ENCODE measurements at places on chromosomes 11 and 22.

- no peak for DNase-seq
Observed at GRCh38 chr22:29609139-29609538, 5.7 kb downstream of the NF2 start.

DNA sequence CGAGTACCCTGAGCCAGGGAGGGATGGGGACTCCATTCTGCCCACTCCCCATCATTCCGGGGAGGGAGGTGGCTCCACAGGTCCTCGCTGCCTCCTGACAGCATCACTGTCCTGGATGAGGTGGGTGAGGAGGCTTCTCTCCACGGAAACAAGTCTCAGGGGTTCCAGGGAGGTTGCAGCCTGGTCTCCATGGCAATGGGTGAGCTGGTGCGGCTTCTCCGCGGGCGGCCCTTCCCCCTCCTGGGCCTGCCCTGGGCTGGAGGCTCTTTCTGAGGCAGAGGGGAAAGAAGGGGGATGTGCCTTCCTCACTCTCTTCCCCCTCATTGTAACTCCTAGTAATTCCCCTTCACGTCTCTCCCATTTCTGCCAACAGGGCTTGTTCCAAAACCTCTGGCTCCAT, 37.1 kb upstream of the PARVG start:
- no peak for DNase-seq

GRCh38 chr11:128689591-128689947, 4.3 kb upstream of the FLI1 start:
- no peak for DNase-seq

DNA sequence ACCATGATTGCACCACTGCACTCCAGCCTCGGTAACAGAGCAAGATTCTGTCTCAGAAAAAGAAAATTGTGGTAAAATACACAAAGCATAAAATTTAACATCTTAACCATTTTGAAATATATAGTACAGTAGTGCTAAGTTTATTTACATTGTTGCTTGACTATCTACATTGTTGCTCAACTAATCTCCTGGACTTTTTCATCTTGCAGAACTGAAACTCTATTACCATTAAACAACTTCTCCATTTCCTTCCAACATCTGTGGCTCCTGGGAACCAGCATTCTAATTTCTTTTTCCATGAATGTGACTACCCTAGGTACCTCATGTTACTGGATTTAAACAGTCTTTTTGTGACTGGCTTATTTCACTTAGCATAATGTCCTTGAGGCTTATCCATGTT, 13.5 kb upstream of the VWA5A start:
- DNase-seq = no peak

GRCh38 chr22:24208012-24208749, 26.9 kb downstream of the SUSD2 start:
- no peak for DNase-seq

GRCh38 chr11:20113149-20113438, 47.2 kb downstream of the DBX1 start:
- DNase-seq = no peak

DNA sequence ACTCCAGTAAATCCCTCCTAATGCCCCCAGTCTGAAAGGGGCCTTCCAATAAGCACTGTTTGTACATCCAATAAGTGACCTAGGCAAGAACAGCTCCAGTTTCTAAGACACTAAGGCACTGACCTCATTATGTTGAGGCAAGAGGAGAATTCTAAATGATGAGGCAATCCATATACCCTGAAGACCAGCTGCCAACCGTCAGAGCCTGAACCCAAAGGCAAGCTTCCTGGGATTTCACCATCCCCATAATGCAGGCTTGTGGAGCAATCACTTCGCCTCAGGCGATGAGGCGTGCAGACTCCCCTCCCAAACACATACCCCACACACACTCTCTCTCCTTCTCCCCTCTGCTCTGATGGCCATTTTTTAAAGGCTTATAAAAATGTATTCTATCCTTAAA, 49.5 kb downstream of the LGR4 start:
- DNase-seq = no peak

DNA sequence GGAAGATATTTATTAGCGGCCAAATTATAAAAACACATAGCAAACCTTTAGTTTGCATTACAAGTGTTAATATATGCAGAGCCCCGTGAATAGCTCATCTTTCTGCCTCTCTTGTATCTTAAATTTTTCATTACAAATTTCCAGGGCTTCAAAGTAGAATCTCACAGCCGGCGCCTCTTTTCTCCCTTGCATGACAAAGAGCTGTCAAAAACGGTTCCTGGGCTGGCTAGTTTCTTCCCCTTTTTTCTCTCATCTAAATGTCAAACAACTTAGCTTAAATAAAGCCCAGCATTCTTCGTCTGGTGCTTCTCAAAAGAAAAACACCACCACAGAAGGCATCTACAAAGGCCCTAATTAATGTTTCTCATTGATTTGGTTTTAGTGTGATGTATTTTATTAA, 253.0 kb downstream of the INSC start:
- no peak for DNase-seq

DNA sequence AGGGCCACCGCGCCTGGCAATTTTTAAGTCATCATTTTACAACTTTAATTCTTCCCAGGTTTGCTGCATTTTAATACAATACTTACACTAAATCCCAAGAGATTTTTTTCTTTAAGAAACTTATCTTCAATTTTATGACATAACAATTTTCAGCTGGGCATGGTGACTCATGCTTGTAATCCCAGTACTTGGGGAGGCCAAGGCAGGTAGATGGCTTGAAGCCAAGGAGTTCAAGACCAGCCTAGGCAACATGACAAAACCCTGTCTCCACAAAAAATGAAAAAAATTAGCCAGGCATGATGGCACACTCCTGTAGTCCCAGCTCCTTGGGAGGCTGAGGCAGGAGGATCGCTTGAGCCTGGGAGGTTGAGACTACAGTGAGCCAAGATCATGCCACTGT, 38.8 kb downstream of the CLDN25 start:
- no peak for DNase-seq

GRCh38 chr11:70913715-70914231, 338.6 kb downstream of the SHANK2 start:
- DNase-seq = no peak

- no peak for DNase-seq
Observed at GRCh38 chr11:106466521-106467080, 389.1 kb downstream of the AASDHPPT start.

- no peak for DNase-seq
Observed at GRCh38 chr11:62472063-62472884, 53.4 kb downstream of the SCGB1A1 start.

GRCh38 chr11:44267006-44267749, 42.8 kb downstream of the ALX4 start:
- DNase-seq = no peak

- no peak for DNase-seq
Observed at GRCh38 chr11:72618803-72619202, 55.4 kb downstream of the PDE2A start.

DNA sequence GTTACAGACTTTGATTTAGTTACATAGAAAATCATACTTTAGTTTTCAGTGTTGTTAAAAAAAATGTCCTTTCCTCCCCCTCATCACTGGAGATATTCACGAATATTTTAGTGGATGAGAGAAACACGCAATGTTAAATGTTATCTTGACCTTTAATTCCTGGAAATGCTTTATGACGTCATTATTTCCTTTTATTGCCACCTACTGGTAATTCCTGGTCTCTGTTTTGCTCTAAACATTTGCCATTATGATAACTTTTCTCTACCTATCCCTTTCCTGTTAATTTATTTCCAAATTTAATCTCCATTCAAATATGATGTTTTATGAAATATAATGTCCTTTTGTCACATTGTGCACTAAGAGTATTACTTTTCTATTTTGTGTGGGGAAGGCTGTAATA, 770.6 kb downstream of the FAM181B start:
- no peak for DNase-seq

DNA sequence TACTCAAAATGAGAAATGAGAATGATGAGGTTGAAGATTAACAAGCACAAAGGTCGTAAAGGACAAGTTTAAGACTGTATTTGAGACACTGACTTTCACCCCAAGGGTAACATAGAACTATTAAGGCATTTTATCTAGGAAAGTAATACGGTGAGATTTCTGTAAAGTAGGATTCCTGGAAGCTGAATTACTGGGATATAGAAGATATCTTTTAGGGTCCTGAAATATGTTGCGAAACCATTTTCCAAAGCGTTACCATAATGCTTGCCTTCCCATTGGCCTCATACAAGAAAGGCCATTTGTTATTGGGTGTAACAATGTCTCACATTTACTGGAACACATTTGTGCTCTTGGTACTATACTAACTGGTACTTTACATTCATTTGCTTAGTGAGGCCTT, 1185.9 kb upstream of the TENM4 start:
- no peak for DNase-seq

- no peak for DNase-seq
Observed at GRCh38 chr22:46598737-46599424, 21.3 kb upstream of the GRAMD4 start.

DNA sequence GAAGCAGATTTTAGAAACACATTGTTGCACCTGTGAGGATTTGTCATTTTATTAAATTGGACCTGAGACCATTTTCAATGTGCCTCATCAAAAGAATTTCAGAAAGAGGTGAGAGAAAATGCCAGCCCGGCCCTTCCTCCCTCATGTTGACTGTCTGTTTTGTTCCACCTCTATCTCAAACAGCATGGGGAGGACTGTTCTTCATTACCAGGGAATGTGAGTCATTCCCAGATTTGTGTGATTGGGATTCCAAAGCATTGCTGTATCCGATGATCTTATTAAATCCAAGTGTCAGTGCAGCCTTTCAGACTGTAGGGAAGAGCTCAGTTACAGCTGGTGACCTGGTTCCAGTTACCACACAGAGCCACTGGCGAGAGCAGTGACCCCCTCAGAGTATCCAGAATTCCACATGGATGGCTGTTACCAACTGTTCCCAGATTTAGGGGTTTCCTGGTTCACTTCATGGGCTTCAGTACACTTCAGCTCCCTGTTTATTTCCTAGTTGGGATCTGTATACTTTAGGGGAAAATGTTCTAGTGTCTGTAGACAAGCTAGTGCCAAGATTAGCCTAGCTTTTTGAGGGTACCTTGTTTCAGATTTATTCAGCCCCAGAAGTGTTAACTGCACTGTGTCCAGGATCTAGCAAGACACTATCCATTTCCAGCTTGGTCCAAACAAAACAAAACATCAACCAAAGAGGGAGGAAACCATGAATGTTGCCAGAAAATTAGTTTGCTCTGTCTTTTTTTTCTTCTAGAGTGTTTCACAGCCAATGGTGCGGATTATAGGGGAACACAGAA, 20.9 kb downstream of the KREMEN1 start:
- no peak for DNase-seq

DNA sequence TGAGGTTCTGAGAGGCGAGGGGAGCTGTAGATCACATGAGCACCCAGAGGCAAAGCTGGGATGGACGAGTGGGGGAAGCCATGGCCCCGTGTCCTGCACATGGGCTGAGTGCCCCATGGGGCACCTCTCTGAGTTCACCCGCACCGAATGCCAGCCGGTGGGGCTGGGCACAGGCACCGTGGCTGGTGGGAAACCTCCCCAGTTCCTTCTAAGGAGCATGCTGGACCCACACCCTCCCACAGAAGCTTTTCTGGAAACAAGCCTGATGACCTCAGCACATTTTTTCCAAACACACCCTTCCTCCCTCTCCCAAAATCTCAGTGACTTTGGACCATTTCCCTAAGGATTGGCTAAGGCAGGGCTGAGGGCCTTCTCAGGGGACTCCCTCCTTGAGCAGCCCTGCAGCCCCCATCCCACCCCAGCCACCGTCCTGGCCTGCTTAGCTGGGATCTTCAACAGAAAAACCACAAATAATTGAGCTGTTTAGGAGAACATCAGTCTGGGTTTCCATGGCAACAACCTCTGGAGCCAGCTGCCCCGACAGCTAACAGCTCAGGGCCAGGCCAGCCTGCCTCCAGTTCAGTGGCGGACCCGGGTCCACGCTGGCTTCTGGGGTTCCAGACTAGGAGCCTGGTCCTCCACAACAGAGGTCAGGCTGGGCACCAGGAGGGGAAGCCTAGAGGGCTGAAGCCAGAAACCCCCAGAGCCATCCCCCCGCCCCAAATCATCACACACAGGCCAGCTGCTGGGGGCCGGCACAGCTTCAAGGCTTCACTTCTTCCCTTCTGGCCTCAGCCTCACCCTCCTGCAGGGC, 18.1 kb upstream of the LINC01488 start:
- no peak for DNase-seq

GRCh38 chr11:35250621-35251020, 111.7 kb downstream of the CD44 start:
- no peak for DNase-seq

DNA sequence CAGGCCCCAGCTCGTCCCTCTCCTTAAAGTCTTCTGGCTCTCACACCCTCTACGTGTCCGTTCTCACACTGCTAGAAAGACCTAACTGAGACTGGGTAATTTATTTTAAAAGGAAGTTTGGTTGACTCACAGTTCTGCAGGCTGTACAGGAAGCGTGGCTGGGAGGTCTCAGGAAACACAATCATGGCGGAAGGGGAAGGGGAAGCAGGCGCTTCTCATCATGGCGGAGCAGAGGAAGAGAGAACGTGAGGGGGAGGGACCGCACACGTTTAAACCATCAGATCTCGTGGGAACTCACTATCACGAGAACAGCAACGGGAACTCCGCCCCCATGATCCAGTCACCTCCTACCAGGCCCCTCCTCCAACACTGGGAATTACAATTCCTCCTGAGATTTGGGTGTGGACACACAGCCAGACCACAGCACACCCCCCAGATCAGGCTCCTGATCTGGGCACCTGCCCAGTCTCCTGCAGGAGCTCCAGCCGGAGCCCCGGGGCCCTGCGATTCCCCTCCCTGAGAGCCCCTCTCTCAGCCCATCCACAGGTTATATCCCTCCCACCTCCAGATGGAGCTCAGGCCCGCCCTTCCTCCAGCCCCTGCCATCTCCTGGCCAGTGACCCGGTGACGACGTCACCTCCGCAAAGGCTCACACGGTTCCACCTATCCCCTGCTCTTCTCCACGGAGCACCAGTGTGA, 170.2 kb downstream of the BRD1 start:
- peak; percentile 58 for DNase-seq

- no peak for DNase-seq
Observed at GRCh38 chr22:40592352-40593113, 44.0 kb downstream of the MRTFA start.

- DNase-seq = no peak
Observed at GRCh38 chr22:19407649-19408606, 23.6 kb downstream of the HIRA start.
